ENCODE measurements at places on chromosomes 16 and 17.

DNA sequence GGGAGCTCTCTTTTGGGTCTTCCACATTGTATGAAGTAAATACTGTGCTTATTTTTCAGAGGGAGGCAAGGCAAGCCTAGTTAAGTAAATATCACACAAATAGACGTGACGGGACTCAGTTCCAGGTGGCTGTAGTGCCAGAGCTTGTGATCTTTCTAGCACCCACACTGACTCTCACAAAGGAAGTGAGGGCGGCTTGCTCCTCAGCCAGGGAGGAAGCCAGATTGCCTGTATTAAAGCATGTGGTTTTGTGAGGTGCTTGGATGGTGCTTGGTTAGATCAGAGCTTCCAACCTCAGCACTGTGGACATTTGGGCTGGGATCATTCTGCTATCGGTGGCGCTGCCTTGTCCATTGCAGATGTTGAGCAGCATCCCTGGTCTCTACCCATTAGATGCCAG lies 80.1 kb downstream of the VAT1L start:
- peak; percentile 14 for DNase-seq

DNA sequence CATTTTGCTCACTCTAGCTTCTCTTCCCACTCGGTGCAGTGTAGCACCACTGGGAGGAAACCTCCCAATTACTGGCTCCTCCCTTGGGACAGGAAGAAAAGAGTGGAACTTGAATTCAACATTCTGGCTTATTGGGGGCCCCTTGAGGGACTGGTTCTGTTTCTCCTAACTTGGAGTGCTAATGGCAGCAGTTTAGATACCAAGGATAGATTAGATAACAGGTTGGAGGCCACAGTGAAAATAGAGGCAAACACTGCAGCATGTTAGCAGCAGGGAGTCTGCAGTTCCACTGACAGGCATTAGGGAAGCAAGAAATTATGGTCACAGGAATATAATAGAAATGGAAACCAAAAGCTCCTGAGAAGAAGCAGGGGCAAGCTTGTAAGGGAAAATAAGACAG lies 322.0 kb downstream of the ABCC12 start:
- DNase-seq, result no peak

DNA sequence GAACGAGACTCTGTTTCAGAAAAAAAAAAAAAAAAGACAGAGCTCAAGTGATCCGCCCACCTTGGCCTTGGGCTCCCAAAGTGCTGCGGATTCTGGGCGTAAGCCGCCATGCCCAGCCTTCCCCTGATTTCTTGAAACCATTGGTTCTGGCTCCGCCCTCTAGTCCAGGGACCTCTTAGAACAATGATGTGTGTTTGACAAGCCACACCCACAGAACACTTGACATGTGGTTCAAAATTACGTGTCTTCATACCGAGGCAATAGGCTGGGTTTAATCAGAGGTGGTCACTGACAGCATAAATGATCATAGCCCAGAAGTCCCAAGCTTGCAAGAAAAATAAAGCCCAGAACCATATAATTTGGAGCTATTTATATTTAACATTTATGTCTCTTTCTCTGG lies 23.0 kb downstream of the KNOP1 start:
- no peak for DNase-seq

- no peak for DNase-seq
Observed at GRCh38 chr17:34110315-34110714, 144.8 kb upstream of the CCL2 start.

DNA sequence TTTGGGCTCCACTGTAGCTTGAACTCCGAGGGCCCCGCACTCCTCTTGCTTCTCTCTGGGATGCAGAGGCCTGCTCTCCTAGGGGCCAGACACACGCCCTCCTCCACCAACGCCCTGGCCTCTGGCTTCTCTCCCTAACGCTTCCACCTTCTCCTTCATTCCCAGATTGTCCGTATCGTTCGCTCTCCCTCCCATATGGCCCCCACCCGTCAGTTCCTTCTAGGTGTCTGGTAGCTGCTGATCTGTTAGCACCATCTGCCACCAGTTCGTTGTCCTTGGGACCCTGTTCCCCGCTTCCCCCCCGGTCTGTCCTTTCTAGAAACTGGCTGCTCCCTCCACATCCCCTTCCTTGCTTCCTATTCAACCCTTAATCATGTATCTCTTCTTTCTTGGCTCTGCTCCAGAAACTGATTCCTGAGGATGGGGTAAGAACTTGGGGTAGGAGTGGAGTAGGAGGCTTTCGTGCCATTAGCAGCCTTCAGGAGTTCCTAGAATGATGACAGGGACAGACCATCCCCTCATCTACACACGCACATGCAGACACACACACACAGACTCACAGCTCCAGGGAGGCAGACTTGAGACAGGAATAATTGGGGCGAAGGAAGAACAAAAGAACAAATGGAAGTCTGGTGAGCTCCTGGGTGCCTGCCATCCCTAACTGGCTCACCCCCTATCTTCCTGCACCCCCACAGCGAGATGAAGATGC lies 4.3 kb downstream of the ATP1B2 start:
- no peak for DNase-seq

GRCh38 chr17:49576917-49577649 lies 1.4 kb downstream of the NXPH3 start:
- no peak for DNase-seq

- DNase-seq, result no peak
Observed at GRCh38 chr17:44069974-44070454, 521 bp upstream of the G6PC3 start.

GRCh38 chr17:67438667-67439066 lies 61.6 kb downstream of the PITPNC1 start:
- no peak for DNase-seq

- DNase-seq, result no peak
Observed at GRCh38 chr17:13127921-13128602, 110.2 kb upstream of the ELAC2 start.
